ENCODE measurements at places on chromosomes 11 and 22.

DNA sequence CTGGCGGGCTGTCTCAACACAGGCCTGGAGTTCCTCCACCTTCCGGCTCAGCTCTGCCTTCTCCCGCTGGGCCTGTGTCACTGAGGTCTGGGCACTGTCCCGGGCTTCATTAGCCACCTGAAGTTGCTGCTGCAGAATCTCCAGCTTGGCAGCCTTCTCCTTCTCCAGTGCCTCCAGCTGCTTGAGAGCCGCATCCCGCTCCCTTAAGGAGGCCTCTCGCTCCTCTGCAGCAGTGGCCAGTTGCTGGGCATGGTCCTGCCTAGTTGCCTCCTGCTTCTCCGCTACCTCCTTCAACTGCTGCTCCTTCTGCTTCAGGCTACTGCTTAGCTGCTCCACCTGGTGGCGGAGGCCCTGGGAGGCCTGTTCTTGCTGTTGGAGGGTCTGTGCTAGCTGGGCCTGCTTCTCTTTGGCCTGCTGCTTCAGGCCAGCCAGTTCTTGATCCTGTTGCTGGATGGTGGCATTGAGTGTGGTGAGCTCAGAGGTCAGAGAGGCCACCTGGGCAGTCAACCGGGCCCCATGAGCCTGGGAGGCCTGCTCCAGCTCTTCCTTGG, 16.9 kb downstream of the IL18BP start:
- DNase-seq = no peak

- peak; percentile 54 for DNase-seq
Observed at GRCh38 chr11:82682003-82682751, 51.5 kb downstream of the FAM181B start.

DNA sequence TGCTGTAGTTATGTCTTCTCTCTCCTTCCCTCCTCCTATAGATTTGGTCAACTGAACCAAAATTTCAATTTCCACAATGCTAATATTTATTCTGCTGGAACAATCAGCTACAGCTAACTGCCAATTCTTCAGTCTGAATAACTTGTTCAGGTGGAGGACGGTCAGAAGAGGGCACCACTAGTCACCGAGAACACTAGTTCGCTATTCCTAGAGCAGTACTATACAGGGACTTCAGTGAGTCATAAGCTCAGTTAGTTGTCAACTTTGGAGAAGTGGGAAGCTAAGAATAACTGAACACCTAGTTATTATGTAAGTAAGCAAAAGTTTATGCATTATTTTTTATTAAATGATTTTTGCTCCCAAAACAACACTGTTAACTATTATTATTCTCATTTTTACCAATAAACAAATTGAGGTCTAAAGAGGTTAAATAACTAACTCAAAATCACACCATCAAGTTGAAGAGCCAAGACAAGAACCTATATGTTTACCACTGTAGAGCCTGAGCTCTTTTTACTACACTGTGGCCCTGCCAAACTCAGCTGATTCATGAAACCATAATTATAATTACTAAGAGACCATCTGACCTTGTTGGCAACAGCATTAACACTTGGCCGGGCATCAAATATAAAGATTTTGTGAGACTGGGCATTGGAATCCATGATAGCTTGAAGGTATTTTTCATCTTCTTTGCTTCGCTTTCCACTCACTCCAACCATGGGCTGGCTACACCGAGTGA, 59.0 kb downstream of the CEP57 start:
- peak; percentile 38 for DNase-seq

DNA sequence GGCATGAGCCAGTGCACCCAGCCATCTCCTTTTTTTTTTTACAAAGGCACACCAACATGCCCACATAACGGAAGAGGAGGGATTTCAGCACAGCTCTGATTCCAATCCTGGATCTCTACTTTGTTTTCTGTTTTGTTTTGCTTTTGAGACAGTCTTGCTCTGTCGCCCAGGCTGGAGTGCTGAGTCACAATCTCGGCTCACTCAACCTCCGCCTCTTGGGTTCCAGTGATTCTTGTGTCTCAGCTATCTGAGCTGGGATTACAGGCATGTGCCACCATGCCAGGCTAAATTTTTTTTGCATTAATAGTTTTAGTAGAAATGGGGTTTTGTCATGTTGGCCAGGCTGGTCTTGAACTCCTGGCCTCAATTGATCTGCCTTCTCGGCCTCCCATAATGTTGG, 28.1 kb downstream of the VSTM5 start:
- no peak for DNase-seq

DNA sequence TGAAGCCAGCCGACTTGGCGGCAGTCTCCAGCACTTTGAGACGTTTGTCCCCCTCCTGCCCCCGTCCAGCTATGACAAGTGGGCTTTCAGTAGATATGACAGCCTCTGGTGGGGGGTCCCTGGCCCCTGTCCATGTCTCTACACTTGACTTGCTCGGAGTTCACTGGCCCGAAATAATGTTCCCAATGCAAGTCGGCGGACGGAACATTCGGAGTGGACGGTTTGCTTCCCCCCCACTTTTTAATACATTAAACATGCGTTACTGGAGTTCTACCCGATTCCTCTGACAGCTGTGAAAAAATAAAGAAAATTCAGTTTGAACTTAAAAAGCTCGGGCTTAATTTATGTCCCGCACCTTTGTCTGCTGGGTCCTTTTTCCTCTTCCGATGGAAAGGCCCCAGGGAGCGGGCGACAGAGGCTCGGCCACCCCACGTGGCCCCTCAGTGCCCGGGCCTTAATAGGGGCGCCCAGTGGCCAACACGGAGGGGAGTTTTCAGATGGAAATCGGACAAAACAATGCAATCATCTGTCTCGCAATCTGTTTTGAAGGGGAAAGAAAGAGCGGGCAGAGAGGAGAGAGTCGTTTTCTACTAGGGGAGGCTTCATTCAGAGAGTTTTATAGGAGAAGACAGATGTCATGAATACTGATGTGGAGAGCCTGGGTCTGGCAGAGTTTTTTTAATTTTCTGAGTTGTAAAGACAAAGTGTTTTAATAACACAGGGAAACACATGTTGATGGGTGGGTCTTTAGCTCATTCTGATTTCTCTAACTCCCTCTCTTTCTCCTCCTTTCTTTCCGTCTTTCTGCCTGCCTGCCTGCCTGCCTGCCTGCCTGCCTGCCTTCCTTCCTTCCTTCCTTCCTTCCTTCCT, 50.2 kb downstream of the SMIM38 start:
- no peak for DNase-seq

DNA sequence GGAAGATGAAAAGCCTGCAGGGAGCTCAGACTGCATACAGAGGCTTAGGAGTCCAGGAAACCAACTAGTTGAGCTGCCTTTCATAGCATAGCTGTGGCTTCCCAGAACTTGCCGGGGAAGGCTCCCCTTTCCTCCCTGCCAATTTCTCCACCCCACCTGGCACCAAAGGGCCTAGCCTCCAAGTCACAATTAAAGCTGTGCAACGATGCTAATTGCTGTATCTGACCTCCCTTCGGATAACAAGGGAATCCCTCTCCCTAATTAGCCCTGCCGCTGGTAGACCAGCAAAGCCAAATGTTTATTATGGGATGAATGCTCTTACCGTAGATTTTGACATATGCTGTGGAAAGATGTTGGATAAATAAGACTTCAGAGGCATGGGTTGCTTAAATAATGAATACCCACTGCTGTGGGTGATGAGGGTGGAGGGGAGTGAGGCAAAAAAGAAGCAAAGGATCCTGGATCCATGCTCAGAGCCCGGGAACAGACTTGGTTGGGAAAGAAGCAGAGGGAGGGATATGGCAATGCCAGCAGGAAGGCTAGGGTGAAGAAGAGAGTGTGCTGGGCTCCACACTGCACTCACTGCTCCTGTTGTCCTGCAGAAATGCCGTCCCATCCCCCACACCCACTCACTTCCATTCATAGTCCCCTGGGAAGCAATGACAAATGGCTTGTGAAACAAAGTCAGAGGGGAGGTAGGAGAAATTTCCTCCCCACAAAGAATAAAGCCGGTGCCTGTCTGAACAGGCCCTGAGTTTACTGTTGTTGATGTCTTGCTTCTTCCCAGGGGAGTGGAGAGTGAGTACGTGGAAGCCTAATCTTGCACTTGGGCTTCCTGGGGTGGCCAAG, 608.1 kb upstream of the CADM1 start:
- DNase-seq = no peak

GRCh38 chr22:46614025-46614931, 5.9 kb upstream of the GRAMD4 start:
- no peak for DNase-seq

DNA sequence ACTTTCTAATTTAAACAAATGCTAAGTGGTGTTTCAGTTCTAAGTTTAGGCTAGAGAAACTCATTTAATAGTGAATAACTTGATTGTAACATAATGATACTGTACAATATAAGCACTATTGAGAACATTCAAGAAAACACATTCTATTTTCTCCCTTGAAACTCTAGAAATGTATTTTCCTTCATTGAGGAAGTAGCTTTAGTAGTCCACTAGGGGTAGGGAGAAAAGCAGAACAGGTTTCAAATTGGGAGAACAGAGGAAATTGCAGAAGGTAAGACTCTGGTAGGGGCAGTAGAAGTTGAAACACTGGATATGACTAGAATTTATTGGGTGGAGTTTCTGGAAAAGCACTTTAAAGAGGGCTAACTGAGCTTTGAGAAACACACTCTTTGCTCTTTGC, 31.6 kb upstream of the MPPED2 start:
- no peak for DNase-seq

- DNase-seq = no peak
Observed at GRCh38 chr11:79672786-79673185, 232.0 kb upstream of the TENM4 start.

DNA sequence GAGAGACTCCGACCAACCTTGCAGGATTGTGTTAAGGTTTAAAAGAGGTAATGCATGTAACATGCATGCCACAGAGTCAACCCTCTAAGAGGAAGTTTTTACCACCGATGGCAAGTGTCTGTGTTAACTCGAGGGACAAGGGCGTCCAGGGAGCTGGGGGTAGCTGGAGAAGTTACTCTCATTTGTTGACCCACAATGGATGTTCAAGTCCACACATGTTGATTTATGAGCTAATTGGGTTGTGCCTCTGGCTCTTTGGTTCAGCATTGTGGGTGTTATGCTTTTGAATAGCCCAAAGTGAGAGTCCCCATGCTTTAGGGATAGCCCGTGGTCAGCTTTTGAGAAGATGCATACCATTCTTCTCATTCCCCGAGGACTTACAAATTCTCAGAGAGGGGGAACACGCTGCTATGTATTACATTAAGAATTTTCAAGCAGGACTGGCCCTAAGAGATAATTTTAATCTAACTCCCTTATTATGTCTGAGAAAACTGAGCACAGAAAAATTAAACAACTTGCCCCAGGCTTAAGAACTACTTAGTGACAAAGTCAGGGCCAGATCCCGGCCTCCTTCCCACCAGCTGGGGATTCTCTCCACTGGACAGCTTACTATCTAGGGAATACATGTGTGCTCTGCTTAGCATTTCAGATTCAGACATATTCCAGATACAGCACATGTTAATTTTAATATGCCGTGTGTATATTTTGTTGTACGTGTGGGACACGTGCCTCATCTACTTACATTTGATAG, 5.2 kb upstream of the PLET1 start:
- DNase-seq = no peak

DNA sequence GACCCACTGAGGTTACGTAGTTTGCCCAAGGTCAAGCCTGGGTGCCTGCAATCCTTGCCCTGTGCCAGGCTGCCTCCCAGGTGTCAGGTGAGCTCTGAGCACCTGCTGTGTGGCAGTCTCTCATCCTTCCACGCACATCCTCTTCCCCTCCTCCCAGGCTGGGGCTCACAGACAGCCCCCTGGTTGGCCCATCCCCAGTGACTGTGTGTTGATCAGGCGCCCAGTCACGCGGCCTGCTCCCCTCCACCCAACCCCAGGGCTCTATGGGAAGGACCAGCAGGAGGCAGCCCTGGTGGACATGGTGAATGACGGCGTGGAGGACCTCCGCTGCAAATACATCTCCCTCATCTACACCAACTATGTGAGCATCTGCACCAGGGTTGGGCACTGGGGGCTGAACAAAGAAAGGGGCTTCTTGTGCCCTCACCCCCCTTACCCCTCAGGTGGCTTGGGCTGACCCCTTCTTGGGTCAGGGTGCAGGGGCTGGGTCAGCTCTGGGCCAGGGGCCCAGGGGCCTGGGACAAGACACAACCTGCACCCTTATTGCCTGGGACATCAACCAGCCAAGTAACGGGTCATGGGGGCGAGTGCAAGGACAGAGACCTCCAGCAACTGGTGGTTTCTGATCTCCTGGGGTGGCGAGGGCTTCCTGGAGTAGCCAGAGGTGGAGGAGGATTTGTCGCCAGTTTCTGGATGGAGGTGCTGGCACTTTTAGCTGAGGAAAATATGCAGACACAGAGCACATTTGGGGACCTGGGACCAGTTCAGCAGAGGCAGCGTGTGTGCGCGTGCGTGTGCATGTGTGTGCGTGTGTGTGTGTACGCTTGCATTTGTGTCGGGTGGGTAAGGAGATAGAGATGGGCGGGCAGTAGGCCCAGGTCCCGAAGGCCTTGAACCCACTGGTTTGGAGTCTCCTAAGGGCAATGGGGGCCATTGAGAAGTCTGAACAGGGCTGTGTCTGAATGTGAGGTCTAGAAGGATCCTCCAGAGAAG, 1.6 kb downstream of the GSTP1 start:
- no peak for DNase-seq

GRCh38 chr11:1049431-1049891, 12.9 kb upstream of the MUC6 start:
- DNase-seq = no peak

DNA sequence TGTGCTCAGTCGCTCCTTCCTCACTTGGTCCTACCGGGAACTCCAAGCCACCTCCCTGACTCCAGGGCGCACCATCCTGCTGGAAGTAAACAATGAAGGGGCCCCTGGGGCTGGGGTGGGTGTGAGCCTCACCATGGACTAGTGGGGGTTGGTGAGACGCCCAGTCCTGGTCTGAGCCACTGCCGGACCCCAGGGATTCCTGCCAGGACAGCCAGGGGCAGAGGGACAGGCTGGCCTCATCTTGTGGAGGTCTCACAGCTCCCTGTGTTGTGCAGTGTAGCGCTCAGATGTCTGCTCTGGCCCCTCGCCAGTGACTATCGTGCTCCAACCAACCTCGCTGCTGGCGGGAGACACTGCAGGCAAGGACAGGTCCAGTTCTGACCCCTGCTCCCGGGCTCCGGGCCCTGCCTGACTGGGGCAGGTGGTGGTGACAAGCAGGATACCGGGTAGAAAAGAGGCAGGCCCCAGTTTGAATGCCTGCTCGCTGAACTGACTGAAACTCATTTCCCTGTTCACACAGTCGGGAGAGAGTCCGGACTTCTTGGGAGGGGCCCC, 1021.4 kb downstream of the BRD1 start:
- no peak for DNase-seq

DNA sequence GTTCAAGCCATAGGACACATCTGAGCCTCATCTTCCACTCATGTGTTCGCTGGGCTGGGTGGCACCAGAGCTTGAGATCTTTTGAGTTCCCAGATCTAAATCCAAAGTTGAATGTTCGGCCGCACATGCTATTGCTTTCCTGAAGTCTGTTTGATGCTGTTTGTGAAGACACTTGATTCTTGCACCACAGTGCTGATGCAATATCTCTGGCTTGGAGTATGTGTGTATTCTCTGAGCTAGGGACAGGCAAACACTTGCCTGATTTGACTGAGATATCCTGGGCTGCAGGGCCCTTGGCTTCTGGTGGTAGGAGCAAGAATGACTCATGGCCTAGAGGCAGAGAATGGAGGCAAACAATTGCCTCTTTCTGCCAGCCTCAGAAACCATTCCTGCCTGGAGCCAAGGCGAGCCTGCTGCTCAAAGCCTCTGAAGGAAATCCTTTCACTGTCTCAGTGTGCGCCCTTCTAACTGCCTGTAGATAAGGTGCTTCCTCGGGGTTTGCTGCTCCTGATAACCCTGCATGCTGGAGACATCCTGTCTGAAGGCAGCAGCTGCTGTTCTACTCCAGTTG, 73.0 kb downstream of the CYB5R2 start:
- no peak for DNase-seq

- DNase-seq = no peak
Observed at GRCh38 chr11:109804911-109805310, 288.3 kb upstream of the ZC3H12C start.
